ENCODE measurements at places on chromosomes 1 and 21.
A peak's percentile ranks its signal among the peaks of the same experiment; 100 is the strongest.

GRCh38 chr1:115609021-115609420 lies 32.7 kb upstream of the VANGL1 start:
- DNase-seq, result no peak

DNA sequence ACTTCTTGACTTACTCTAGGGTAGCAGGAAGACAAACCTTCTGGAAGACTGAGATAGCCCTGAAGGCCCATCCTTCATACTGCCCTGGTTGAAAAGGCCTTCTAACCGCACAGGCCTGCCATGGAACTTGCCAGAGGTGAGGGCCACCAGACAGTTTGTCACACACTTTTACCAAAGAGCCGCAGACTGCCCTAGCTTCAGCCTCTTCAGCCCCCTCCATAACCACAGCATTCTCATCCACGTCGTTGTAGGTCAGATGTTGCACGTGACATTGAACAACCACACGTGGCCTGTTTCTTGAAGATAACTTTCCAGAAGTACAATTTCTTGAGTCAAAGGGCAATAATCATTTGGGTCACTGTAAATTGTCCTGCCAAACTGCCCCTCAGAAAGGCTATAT lies 18.9 kb downstream of the ZNF362 start:
- DNase-seq, result no peak

DNA sequence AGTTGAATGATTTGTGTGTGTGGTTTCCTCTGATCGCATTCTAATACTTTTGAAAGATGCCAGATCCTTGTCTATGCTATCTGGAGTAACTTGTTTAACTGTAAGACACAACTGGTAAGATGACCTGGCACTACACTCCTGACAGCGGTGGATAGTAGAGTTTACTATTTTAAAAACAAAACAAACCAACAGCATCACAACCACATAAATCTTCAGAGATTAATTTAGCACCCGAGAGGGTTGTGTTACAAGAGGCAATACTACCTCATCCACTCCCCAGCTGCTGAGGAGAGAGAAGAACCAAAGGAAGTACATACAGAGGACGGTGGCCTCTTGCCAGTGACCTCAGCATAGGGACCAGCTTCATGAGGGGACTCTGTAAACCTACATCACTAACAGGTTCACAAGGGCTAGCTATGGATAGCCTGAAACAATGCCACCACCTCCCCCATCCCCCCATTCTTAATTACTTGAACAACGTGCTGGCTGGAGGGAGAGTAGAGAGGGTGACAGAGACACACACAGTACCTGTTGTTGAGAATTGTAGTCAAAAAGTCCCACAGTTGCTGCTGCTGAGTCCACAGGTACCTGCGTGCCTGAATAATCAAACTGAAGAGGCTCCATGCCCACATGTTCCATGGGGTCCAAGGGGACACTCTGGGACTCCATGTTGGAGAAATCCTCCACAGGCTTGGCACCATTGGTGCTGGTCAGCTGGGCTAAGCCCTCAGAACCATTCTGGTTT lies 73.5 kb downstream of the PUM1 start:
- no peak for DNase-seq

DNA sequence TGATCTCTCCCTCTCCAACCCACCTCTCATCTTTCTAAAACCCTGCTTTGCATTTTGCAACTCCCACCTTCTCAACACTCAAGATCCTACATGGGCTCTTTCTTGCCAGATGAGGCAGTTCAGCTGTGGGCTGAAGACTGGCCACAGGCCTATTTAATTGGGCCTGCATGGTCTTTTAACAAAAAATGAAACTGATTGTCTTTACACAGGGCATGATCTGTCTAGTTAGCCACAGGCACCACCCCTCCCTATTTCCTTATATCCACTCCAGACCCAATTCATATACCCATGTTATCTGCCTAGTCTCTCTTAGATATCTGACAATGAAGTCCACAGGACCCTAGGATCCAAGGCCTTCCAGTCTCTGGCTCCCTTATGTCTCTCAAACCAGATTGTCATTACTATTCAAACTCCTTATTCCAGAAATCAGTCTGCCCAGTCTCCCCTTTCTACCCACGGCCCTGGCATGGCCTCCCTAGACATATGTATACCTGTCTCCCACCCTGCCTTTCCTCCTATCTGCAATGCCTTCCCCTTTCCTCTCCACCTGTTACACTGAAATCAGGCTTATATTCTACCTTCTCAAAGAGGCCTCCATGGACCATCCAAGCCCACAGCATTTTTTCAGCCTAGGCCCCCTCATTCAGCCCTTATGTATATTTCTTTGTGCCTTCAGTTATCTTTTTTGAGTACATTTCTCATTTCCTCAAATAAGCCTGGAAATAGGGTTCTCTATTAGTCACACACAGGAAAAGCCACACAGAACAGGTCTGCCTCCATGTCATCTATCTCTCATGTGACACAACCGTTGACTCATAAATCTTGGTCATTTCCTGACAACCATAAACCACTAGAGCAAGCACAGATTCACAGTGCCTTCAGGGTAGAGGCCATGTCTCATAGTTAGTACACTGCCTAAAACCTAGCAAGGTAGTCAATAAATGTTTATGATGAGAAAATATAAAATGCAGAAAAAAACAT lies 39.0 kb downstream of the LPAR3 start:
- DNase-seq, result no peak

GRCh38 chr21:44905728-44906090 lies 15.0 kb downstream of the ITGB2 start:
- no peak for DNase-seq

- no peak for DNase-seq
Measured at GRCh38 chr1:200039849-200040474, 12.5 kb downstream of the NR5A2 start.

DNA sequence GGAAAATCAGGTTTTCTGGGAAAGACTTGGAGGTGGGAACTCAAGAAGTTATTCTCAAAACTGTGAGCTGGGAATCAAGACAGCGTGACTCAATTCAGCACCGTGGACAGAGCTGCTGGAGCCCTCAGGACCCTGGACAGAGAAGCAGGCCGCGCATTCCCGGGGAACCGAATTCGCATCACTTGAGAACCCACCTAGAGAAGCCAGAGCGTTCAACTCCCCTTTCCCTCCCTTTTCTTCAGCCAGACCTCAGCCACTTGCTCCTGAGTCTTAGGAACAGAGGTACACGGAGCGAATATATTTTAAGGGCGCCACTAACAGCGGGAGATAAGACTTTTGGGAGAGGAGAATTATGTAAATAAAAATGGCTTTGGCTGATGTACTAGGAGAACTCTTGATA lies 2.0 kb upstream of the LIN28A start:
- no peak for DNase-seq

DNA sequence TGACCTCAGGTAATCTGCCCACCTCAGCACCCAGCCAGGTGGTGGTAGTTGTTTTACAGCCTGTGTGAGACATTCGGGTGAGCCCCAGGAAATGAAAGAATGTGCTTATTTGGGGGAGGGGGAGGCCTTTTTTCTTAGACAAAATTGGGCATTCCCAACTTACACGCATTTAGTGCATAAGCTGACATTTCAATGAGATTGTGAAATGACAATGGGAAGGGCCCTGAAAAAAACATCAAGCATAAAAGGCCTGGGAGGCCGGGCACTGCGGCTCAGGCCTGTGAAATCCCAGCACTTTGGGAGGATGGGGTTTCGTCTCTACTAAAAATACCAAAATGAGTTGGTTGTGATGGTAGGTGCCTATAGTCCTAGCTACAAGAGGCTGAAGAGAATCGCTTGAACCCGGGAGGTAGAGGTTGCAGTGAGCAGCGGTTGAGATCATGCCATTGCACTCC lies 5.0 kb downstream of the GAS5 start:
- no peak for DNase-seq

DNA sequence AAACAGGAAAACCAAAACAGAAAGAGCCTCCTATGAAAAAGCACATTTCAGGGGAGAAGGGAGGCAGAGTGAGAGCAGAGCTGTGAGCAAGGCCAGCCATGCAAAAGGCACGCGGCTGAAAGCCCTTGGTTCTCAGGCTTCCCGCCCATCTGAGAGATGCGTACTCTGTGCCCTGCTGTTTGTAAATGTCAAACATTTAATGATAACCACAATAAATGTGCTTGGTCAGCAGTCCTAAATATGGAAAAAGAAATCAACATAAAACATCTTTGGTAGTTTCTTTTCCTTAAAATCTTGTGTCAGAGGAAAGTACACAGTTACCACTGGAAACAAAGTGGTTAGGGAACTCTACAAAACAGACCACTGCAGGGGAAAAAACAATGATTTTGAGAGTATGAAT lies 283.1 kb downstream of the DSCAM start:
- no peak for DNase-seq

GRCh38 chr1:117613969-117614729 lies 8.3 kb downstream of the TENT5C start:
- DNase-seq, result no peak

DNA sequence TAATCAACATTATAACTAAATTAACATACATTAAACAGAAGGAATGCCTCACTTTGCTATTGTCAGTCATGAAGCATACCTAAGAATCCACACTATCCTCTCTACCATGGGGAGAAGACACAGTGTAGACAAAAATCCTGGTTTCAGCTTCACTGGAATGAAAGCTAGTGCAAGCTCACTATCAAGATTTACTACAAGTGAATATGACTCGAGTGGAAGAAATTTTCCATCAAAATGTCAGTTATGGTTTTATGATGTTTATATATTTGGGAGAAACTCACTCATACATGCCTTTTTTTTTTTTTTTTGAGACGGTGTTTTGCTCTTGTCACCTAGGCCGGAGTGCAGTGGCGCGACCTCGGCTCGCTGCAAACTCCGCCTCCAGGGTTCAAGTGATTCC lies 424.3 kb downstream of the KCNT2 start:
- no peak for DNase-seq

GRCh38 chr1:209565759-209566678 lies 17.5 kb upstream of the CAMK1G start:
- peak; percentile 74 for DNase-seq

- DNase-seq, result no peak
Measured at GRCh38 chr1:47024141-47024801, 802 bp downstream of the CYP4X1 start.

DNA sequence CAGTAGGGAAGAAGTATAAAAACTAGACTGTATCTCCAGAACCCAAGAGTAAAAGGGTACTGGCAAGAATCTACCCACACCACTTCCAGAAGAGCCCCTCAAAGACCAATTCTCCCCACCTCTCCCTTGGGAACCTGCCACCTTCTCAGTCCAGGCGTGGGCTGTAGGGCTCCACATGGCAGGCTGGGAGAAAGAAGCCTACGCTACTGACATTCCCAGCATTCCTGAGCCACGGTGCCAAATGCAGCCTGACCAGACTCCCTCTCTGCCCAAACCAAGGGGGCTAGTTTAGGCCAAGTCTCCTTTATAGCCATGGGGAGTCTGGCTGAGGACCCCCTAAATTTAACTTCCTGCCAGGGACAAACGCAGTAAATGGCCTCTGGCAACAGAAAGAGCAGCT lies 2.0 kb downstream of the UBE2Q1 start:
- no peak for DNase-seq

- DNase-seq, result no peak
Measured at GRCh38 chr1:39940980-39941871, 13.7 kb upstream of the MFSD2A start.

- no peak for DNase-seq
Measured at GRCh38 chr1:8354038-8354437, 36.1 kb downstream of the SLC45A1 start.

GRCh38 chr1:53324321-53324720 lies 3.5 kb downstream of the LRP8 start:
- no peak for DNase-seq

DNA sequence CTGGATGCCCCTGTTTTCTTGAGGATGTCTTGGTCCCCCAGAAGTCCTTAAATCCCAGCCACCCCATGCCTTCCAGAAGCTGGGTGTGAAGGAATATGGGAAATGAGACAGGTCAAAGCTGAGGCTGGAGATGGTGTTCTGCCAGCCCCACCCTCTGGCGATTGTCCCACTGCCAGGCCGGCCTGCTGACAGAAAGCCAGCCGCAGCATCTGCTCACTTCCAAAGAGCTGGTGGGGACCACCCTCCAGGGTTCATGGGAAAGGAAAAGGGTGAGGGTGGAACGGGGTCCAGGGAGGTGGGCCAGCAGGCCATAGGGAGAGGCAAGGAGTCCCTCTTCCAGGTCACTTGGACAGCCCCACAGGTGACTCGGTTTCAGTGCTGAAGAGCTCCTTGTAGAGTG lies 1.9 kb upstream of the LINGO4 start:
- no peak for DNase-seq

DNA sequence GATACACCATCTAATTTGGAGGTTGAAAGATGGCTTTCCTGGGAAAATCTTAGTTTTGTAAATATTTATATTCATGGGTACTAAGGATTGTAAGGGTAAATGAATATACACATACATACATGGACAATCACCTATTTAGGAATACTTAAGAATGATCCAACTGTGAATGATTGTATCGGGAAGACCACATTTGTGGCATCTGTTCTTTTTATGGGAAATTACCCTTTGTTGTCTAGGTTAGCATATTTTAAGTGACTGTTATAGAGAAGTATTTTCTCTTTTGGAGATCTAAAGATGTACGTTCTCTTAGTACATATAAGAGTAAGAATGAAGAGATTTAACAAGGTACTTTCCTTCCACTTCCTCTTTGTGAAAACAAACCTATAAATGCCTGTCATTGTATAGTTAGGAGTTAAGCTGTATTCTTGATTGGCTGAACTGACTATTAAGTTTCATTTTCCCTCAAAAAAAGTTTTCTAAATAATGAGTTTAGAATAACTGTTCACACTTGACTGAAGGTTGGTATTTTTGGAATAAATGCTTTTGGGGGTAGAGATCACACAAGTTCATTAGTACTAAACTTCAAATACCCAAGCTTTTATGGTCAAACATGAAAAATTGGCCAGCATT lies 26.7 kb downstream of the SNX7 start:
- DNase-seq, result no peak

DNA sequence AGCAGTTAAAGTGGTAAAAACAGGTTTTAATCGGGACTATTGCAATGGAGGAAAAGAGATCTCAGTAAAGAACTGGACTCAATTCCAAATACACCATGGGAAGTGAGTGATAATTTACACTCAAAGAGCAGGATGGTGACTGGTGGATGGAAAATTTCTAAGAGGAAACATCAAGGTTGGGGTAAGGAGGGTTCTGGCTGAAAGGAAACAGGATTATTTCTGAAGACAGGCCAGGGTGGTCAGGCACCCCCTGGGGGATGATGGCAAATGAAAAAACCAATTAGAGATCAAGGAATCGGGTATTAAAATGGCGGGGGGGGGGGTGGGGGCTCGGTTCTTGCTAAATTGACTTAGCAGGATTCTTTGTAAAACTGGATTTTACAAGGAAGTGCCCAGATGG lies 12.3 kb upstream of the HSD11B1 start:
- no peak for DNase-seq

DNA sequence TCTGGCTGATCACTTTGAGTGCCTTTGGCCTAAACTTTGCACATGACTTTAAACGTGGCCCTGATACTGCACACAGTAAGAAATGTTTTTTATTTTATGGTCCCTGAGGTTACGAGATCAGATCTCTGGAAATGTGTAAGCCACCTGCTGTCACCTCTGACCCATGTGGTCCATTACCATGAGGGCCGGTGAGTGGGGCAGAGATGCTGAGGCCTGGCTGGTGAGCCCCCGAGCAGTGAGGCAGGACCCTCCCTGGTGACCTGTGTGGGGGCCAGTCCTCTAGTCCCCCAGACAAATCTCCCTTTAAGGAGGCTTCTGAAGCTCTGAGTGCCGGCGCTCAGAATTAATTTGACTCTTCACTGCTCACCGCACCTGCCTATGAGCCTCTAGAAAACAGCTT lies 12.4 kb downstream of the TFF3 start:
- no peak for DNase-seq

Data from SHP77 (cell line).